T follicular helper cell (primary cell): ENCODE measurements at places on chromosomes 2 and 18.

DNA sequence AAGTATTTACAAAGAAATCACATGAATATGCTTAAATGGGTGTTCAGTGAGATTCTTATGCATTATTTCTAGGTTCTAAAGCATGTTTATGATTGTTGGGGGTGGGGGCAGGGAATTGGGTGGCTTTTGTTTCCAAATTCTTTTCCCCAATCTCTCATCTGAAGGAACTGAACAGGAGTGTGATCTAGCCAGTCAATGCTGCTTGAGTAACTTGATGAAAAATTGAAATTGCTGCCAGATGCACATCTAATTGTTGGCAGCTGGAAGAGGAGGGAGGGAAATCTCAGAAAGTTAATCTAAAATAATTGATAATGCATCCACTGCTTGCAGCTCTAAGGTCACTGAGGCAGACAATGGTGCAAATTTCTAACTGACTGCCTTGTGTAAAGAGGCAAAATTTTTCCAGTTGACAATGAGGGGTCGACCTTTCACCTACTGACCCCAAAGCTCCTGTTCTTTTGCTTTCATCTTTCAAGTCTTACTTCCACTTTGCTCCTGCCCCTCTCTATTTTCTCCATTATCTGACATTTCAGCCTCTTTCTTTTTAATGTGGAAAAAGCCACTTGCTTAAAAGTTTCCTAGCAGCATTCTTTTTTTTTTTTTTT, 53.3 kb downstream of the IRS1 start:
- DNase-seq, result no peak

- DNase-seq, result no peak
Observed at GRCh38 chr2:102140377-102140776, 2.2 kb upstream of the IL1R1 start.

GRCh38 chr2:7961550-7961949, 720.3 kb upstream of the ID2 start:
- no peak for DNase-seq

- no peak for DNase-seq
Observed at GRCh38 chr18:13910986-13911385, 4.3 kb downstream of the MC2R start.

DNA sequence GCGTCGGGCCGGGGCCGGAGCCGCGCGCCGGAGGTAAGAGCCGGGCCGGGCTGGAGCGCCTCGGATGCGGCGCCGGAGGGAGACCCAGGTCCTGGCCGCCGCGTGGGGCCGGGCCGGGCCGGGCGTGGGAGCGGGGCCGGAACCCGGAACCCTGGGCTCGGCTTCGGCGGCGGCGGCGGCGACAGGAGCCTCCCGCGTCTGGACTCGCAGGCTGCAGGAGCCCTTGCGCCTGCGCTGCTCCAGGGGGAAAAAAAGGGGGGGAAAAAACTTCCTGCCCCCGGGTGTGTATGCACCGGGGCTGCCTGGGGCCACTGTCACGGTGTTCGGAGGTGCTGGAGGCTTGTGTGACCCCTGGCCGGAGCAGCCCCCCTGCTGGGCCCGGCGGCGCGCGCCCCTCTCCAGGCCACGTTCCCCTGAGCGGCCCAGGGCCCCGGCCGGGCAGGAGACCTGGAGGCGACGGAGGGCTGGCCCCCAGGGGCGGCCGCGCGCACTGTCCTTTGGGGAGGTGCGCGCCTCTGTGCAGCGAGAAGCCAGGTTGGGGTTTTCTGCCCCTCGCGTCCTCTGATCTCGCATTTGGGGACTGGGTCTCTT, 864 bp downstream of the KLHL29 start:
- DNase-seq, result no peak

- DNase-seq, result no peak
Observed at GRCh38 chr2:147647816-147648215, 197.0 kb upstream of the ACVR2A start.

GRCh38 chr2:29528891-29529520, 392.4 kb downstream of the ALK start:
- no peak for DNase-seq

GRCh38 chr2:130819608-130820278, 17.0 kb upstream of the ARHGEF4 start:
- DNase-seq, result no peak

DNA sequence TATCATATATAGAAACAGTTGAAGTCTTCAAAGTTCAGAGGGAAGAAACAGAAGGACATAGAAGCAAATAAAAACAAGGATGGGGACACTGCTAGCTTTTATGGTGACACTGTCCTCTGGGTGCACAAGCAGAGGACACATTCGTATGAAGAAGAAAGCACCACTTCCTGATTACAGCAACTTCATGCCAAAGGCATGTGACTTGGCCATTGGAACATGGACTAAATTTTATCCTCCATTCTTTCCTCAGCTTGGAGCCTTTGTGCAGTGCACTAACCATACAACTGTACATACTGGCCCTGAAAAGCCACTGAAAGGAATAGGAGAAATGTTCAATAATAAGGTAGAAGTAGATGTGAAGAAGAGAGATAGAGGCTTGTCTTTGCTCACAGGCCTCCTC, 223.3 kb downstream of the MTX2 start:
- no peak for DNase-seq

- DNase-seq, result no peak
Observed at GRCh38 chr2:133053541-133053940, 383.5 kb upstream of the LYPD1 start.

DNA sequence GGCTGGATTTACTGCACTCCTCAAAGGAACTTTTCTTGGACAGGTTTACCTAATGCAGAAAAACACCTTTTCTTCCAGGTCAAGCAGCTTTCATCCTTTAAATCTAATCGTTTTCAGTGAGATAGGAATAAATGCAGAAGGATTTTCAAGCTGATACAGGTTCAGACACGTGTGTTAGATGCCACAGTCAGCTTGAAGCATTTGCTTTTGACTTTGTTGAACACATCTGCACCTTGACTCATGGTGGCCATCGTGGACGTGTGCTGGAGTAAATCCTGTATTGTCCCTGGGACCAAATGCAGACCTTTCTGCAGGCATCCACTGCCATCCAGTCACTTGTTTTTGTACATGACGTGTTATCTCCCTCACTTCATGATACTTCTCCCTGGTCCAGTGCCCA, 61.9 kb downstream of the KLHL29 start:
- DNase-seq, result no peak

DNA sequence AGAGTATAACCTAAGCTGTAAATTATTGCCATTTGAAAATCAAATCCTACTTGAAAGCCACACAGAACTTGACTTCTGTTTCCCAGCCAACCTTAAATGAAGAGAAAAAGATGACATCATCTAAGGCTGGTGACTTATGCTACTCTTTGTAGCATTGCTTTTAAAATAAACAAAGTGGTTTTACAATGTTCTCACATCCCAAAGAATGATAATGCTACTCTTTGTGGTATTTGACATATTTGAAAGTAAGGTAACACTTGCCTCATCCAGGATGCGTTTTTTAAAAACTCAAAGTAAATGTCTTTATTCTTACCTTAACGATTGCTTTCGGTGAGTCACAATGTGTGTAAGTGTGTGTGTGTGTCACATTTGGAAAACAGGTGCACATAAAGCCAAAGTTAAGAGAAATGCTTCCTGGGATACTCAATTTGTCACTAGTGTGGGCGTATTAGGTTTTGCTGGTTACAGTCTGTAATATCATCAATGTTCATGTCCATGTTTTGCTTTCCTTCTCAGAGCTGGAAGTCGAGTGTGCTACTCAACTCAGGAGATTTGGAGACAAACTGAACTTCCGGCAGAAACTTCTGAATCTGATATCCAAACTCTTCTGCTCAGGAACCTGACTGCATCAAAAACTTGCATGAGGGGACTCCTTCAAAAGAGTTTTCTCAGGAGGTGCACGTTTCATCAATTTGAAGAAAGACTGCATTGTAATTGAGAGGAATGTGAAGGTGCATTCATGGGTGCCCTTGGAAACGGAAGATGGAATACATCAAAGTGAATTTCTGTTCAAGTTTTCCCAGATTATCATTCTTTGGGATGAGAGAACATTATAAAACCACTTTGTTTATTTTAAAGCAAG, 2.6 kb downstream of the PMAIP1 start:
- DNase-seq, result no peak

DNA sequence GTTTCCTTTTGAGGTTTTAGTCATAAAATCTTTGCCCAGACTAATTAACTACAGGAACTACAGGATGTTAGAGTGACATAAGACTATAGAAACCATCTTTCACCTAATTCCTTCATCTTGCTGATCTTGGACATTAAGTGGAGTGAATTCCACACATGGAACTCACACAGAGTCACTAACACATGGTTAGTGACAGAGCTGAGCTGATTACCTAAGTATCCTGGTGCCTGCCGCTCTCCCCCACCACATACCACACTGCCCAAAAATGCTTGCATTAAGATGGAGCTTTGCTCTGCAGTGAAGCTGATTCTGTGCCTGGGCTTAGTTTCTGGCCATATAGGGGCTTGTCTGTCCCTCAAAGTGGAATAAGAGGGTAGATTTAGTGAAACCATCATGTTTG, 332.9 kb upstream of the NT5C1B start:
- no peak for DNase-seq

GRCh38 chr2:159759577-159759976, 38.4 kb downstream of the CD302 start:
- DNase-seq, result no peak

DNA sequence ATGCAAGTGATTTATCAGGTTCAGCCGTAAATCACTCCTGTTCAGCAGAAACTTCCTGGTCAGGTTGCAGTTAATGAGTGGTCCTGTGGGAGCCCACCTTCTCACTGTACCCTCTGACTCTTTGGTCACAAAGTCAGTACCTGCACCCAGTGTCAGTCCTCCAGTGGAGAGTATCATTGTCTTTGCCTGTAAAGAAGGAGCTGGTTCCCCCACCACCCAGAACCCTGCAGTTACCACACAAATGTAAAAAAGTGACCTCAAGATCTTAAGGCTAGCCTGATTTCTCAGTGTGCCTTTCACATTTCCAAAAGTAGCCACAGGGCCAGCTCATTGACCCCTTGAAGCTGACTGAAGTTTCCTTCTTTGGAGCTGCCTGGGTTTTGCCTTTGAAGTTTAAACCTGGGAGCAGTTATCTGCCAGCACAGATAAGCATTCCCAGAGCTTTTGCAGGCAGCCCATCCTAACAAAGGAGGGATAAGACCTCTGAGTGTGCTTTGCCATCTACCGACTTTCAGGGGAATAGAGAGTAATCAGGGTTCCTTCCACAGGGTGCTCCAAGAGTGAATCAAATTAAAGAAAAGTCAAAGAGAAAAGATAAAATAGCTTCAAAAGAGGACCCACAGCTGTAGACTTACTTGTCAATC, 725.2 kb downstream of the CPS1 start:
- DNase-seq, result no peak

DNA sequence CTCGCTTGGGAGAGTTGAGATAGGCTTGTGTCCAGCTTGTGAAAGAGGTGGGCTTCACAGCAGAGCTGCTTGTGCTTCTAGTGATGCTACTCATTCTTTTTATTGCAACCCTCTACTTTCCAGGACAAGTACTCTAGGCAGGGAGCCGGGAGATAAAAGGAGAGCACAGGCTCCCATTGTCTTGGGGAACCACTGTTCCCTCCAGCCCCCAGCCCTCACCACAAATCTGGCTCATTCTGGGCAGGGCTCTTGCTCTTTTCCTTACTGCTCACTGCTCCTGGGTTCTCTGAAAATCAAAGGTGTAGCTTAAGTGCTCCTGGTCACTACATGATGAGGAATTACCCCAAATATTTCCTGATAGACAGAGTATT, 81.4 kb downstream of the CABYR start:
- no peak for DNase-seq

GRCh38 chr2:98828793-98829371, 98.0 kb upstream of the MGAT4A start:
- no peak for DNase-seq

- no peak for DNase-seq
Observed at GRCh38 chr2:121197369-121198091, 87.5 kb downstream of the TFCP2L1 start.

GRCh38 chr18:53225567-53226325, 885.7 kb downstream of the DCC start:
- DNase-seq, result no peak

GRCh38 chr2:17195016-17195415, 323.2 kb downstream of the RAD51AP2 start:
- DNase-seq, result no peak
